Psoas muscle (tissue), 8 donors: ENCODE measurements at places on chromosomes 6 and 20. TPM values are rescaled to one million over a fixed set of nuclear protein-coding genes. Genes with fewer than 3 reads are reported as not detected.

DNA sequence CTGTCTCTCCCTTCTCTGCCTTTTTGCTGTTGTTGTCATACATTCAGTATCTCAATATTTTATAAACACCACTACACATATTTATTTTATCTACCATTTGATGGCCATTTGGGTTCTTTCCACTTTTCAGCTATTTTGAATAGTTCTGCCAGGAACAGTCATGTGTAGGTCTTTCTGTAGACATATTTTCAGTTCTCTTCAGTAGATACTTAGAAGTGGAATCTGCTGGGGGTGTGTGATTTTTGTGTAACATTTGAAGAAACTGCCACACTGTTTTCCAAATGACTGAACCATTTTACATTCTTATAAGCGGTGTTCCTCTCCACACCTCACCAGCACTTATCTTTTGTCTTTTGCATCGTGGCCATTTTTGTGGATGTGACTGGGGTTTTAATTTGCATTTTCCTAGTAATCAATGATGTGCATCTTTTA lies 197.7 kb downstream of the ARID1B start:
- H3K27me3 ChIP-seq: no peaks in the 10 kb centered on the region
- no peaks in the 10 kb centered on the region for H3K36me3 ChIP-seq
- H3K4me3 ChIP-seq: no peak overlapping the region
- no peak overlapping the region for H3K27ac ChIP-seq

DNA sequence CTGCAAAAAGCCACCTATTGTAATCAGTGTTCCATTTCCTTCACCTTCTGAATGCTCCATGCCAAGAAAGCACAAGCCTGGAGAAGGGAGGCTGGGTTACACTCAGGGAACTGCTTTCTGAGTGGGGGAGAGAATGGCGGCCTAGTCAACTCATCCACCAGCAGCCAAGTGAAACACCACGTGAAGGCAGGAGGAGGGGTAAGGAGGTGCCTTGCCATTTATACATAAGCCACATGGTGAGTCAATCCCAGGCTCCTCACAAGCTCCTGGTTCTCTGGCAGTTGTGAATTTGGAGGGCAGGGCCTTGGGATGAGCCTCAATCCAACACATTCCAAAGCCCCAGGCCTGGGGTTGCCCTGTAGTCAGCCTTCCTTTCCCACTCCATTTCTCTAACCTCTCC lies 149.4 kb downstream of the CD24 start:
- no peak overlapping the region for H3K4me3 ChIP-seq
- DNase-seq: no peak
- H3K4me1 ChIP-seq: no peaks in the 10 kb centered on the region
- no peaks in the 10 kb centered on the region for H3K36me3 ChIP-seq

DNA sequence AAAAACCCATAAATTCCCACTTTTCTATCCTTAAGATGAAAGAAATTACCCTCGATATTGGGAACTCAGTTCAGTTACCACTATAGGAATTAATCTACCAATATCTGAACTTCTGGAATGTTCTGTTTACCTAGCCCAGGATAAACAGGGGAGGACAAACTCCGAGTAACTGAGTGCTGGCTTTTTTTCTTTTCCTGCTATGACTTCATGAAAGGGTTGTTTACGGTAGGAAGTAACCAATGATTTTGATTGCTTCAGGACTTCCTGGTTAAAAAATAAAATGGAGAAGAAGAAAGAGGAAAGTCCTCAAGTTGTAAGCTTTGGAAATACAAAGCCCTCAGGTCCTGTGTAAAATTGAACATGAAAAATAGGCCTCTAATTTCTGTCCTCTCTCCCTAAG lies 167.7 kb downstream of the ZNF217 start:
- no peaks in the 10 kb centered on the region for H3K4me1 ChIP-seq
- DNase-seq: no peak
- H3K27ac ChIP-seq: no peak overlapping the region
- no peak overlapping the region for H3K4me3 ChIP-seq

PHACTR1 gene
- total RNA-seq: 3.0 TPM

RAD21L1 gene
- not detected for total RNA-seq
